ENCODE measurements at places on chromosomes 2 and 18.
A peak's percentile ranks its signal among the peaks of the same experiment; 100 is the strongest.

GRCh38 chr2:69196327-69197117 is 183.5 kb downstream of the ANTXR1 start:
- no peak for DNase-seq

DNA sequence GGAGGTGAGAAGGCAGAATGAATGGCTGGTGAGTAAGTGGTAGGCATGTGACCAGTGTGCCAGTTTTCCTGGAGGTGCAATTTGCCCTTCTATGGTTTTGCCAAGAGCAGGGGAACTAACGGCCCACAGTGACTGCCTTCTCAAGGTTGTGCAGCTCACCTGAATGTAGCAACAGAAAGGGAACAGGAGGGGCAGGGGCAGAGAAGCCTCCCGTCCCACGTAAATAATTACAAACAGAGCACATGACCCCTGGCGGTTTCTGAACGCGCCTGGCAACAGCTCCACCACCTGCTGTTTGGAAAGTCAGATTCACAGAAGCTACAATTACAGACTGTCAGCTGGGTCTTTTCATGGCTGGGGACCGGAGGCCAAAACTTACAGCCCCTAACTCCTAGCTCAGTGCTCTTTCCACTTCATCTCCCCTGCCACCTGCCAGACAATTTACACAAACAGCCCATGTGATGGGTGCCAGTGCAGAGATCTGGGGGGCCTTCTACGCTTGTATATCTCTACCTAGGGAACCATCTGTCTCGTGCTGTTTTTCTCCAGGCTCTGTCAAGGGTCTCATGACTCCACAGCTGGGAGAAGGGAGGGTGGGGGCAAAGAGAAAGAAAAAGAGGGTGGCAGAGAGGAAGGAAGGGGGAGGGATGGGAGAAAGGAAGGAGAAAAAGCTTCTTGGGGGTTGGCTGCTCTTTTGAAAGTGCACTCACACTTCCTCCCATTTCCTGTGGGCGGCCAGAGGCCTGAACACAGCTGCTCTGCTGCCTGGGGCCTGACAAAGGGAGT is 69.6 kb downstream of the POLR1A start:
- DNase-seq: peak; percentile 49

DNA sequence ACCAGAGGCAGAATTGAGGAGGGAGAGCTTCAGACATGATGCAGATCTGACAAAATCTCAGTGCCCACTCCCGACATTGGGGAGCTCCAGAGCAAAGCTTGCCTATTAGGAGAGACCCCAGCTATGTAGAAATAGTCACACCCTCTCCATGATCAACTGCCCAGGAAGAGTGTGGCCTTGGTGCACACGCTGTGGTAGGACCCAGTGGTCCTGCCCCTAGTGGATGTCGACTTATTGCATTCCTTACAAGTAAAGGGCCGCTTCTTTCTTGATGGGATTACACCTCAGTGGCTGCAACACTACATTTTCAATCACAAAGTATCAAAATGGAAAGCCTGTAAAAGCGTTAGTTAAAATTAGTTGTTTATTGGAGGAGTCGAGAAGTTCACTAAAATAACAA is 64.2 kb downstream of the VRK2 start:
- no peak for DNase-seq

DNA sequence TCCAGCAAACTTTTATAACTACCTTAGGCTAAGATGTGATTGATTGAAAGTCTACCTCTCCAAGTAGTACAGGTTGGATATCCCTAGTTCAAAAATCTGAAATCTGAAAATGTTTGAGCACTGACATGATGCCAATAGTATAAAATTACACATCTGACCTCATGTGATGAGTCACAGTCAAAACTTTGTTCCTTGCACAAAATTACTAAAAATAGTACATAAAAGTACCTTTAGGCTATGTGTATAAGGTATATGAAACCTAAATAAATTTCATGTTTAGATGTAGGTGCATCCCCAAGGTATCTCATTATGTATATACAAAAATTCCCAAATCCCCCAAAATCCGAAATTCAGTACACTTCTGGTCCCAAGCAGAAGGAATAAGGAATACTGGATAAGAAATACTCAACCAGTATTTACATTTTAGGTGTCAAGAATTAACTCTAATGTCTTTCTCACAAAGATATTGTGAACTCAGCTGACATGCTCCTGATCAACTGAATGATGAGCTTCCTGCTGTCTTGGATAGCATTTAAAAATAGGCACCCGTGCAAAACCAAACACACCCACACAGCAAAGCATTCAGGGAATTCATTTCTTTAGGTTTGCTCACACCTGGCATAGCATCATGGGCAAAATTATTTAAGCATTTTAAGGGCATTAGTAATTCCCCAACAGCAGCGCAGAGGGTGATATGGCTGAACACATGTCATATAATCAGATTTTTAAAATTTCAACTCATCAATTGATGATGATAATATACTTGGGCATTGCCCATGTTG is 497.4 kb upstream of the MEIS1 start:
- DNase-seq: no peak

GRCh38 chr2:20015482-20016083 is 3.1 kb upstream of the MATN3 start:
- no peak for DNase-seq

DNA sequence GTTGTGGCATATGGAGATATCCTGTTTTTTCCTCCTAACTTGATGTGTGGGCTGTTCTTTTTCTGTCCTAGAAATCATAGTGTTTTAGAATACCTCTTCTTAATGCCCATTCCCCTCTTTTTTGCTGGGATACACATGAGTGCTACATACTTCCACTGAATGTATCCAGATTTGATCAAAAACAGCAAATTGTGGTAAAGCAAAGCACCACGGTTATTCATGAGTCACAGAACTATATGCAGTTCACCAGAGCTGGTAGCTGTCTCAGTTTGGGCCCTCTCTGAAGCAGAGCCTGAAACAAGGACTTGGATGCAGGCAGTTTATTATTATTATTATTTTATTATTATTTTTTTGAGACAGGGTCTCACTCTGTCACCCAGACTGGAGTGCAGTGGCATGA is 69.9 kb upstream of the CTLA4 start:
- DNase-seq: no peak

DNA sequence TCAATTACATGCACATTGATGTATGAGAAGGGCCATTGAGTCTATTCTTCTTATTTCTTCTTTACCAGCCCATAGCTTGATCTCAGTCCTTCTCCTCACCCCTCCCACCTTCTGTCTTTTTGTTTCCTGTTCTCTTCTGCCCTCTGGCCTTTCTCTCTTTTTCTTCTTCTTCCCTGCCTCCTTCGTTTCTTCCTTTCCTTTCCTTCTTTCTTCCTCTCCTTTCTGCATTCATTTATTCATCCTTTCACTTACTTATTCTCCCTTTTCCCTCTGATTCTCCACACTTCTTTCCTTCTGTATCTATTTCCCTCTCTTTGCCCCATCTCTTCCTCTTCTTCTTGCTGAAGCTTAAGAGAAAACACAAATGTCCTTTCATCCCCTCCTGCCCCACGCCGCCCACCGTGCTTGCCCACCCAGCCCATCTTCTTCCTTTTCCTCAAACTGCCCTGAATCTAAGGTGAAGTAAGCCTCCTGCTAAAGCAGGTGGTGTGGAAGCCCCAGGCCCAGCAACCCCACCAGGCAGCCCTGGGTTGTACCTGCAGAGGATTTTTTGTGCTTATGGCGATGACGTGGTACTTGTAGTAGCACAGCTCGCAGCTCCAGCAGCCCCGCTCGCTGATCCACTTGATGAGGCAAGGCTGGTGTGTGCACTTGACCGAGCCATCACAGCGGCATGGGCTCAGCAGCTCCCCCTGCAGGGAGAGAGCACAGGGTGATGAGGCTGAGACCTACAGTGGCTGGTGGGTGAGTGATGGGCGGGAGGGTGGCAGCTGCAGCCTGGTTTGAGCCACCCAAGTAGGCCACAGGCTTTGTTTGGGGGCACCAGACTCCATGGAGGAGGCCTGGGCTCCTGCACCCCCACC is 89.0 kb downstream of the MARCHF4 start:
- DNase-seq: peak; percentile 18

DNA sequence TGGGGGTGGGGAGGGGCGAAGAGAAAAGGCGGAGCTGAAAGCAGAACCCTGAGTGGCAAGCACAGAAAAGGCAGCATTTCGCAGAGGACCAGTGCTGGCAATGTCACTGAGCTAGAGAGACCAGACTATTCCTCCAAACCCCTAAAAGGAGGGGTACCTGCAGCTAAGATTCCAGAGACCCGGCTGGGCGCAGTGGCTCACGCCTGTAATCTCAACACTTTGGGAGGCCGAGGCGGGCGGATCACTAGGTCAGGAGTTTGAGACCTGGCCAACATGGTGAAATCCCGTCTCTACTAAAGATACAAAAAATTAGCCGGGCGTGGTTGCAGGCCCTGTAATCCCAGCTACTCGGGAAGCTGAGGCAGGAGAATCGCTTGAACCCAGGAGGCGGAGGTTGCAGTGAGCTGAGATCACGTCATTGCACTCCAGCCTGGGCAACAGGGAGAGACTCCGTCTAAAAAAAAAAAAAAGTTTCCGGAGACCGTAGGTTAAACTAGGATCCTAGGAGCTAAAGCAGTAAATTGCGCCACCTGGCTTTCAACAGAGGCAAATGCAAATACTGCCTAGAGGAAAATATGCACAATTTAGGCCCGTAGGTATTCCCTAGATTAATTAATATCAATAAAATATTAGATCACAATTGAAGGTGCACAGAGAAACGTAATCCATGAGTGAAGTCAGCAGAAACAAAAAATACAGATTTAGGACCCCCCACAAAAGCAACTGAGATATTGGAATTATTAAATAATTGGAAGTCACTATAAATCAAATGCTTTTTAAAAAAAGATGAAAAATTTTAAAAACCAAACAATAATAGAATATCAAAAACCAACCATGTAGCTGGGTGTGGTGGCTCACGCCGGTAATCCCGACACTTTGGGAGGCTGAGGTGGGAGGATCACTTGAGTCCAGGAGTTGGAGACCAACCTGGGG is 4.9 kb downstream of the UCN start:
- no peak for DNase-seq

DNA sequence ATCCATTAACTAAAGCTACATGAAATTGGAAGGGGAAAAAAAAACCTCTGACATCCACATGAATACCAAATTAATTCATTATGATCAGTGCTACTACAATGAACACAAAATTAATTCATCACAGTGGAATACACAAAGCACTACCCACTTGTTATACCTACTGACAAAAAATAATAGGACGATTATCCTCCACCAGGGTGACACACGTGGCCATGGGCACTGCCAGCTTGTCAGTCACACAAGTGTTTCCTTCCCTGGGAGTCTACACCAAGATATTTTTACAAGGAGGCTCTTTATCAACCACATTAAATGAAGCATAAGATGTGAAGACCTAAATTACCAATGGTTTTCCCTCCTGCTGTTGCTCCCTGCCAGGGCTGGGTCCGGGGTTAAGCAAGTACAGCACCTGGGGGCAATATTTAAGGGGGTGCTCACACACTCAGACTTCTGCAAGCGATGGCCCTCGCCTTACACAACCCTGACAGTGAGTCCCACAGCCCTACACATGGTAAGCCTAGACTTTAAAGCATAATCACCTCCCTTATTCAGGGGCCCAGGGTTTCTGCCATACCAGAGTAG is 90.1 kb downstream of the TCF4 start:
- no peak for DNase-seq

DNA sequence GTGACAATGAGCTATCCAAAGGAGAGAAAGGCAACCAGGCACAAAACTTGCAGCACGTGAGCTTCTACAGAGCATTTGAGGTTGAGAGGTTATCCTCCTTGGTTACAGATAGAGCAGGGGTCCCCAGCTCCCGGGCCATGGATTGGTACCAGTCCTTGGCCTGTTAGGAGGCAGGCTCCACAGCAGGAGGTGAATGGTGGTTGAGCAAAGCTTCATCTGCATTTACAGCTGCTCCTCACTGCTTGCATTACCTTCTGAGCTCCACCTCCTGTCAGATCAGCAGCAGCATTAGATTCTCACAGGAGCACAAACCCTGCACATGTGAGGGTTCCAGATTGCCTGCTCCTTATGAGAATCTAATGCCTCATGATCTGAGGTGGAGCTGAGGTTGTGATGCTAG is 57.8 kb upstream of the ST8SIA3 start:
- DNase-seq: no peak

GRCh38 chr2:15947431-15947830 is 7.1 kb downstream of the MYCN start:
- no peak for DNase-seq

DNA sequence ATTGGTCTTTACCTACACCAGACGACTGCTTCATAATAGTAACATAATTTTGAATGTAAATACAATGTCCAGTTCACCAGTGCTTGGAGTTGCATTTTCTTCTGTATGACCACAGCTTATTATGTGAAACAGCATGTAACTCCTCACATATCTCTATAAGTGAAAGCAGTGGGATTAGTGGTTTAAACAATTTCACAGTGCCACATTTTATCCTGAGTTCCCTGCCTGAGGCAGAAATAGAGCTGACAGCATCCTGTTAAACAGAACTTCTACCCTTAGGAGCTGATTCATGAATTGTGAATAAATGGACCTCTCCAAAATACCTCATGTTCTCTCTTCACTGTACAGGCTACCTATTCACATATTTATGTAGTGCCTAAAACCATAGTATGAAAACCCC is 542.3 kb upstream of the VWC2L start:
- DNase-seq: no peak
